ENCODE measurements at places on chromosomes 13 and 19. TPM values are rescaled to one million over a fixed set of nuclear protein-coding genes. Genes with fewer than 3 reads are reported as not detected.

Gene IFNL1
- polyA plus RNA-seq: not detected

Gene ZNF560
- polyA plus RNA-seq: not detected

Gene PLIN4
- 0.20 TPM for polyA plus RNA-seq

Gene FAM124A
- 1.4 TPM for polyA plus RNA-seq

- peak; percentile 46 for DNase-seq
Measured at GRCh38 chr13:20814224-20814910, 40.6 kb upstream of the EEF1AKMT1 start.

- DNase-seq: no peak
Measured at GRCh38 chr19:19224150-19224851, 12.5 kb downstream of the NCAN start.

- no peak for DNase-seq
Measured at GRCh38 chr13:73715114-73715910, 418.9 kb downstream of the KLF12 start.

DNA sequence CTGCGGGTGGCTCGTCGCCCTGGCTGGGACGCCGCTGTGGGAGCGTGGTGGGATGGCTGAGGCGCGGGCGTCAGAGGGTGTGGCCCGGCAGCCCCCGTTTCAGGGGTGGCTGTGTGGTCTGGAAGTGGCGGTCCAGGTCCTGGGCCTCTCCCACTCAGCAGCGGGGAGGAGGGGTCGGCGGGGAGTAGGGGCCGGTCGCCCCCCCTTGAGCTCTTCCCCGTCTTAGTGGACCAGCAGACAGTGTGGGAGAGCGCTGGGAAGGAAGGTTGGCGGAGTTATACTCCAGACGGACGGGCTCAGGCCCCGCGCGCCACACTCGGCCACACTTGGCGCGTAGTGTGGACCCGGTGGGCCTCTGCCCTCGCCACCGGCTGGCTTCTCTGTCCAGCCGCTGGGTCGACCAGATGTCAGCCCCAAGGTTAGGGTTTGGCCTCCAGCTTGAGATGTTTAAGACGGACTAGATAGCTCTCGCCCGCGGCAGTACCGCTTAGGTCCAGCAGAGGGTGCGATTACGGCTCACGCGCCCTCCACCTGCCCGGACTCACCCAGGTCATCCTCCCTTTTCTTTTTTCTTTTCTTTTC, 21.7 kb upstream of the ZNF429 start:
- DNase-seq: peak; percentile 19

DNA sequence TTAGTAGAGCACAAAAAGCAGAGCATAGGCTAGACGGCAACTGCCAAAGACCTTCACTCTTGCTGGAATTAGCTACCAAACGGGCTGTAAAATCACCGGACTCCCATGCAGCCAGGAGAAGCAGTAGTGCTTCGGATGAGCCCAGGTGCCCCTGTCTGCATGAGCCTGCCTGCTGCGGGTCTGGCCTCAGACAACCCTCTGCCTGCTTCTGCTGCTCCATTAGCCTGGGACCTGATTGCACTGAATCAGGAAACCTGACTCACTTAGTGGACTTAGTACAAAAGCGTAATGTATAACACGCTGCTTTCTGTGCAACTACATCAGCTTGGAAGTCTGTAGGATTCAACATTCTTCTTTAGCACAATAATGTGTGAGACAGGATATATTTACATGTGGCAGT, 170.0 kb downstream of the LMO7 start:
- no peak for DNase-seq

- DNase-seq: peak; percentile 55
Measured at GRCh38 chr19:48874303-48875135, 2.3 kb downstream of the PPP1R15A start.

Gene TMPRSS9
- 0.04 TPM for polyA plus RNA-seq

Gene GPC5
- not detected for polyA plus RNA-seq

Gene S1PR4
- 0.17 TPM for polyA plus RNA-seq

GRCh38 chr13:103299079-103299478, 232.9 kb upstream of the SLC10A2 start:
- no peak for DNase-seq

- no peak for DNase-seq
Measured at GRCh38 chr13:50514249-50514648, 329.2 kb downstream of the DLEU7 start.

- DNase-seq: no peak
Measured at GRCh38 chr19:41401483-41401882, 3.9 kb downstream of the BCKDHA start.

Gene VSIG10L
- polyA plus RNA-seq: 6.7 TPM

GRCh38 chr13:43799191-43799590, 12.4 kb upstream of the ENOX1 start:
- DNase-seq: no peak

DNA sequence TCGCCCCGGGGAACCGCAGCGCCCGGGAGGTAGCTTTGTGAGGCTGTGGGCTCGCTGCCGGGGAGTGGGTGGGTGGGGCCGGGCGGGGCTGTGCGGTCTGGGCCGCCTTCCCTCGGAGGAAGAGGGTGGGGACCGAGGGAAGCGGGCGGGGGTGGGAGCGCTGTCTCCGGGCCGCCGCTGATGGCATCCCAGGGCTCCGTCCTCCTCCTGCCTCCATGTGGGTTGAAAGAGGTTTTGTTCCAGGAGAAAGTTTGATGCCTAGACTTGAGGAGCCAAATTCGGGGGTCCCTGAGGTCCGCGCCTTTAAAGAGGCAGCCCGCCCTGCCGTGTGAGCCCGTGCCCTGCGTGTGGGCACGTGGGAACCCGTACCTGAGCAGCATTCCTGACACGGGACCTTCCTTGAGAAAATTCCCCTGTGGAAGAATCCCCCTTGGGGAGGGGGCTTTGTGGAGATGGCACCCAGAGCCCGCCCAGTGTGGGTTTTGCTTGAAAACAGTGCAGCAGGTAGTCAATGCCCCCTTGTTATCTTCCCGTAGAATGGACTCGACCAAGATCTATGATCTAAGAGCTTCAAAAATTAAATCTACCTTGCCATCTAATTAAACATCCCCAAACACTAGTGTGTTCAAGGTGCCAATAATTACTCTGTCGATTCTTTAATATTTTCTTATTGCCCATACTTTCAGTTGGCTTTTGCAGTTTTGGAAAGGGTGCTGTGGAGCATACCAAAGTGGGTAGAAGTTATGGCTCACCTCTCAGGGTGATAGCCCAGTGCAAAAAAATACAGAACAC, 107.8 kb downstream of the RXFP2 start:
- no peak for DNase-seq

DNA sequence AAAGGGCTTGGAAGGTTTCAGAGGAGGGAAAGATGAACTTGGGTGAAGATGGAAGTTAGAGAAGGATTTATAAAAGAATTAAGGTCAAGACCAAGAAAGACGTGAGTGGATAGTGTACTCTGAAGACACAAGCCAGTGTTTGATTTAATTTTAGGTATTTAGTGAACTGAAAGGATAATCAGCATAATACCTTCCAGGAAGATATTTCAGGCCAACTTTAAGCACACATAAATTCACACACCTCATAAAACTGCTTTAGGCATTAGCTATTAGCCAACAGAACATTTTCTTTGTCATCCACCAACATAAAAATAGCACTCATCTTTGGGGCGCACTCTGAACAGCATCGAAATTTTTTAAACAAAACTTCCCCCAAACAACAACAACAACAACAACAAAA, 71.7 kb upstream of the CSNK1A1L start:
- no peak for DNase-seq

- no peak for DNase-seq
Measured at GRCh38 chr13:111252446-111253364, 67.7 kb upstream of the TEX29 start.

Gene UNC13A
- 2.6 TPM for polyA plus RNA-seq

Gene WDR18
- polyA plus RNA-seq: 48.1 TPM

DNA sequence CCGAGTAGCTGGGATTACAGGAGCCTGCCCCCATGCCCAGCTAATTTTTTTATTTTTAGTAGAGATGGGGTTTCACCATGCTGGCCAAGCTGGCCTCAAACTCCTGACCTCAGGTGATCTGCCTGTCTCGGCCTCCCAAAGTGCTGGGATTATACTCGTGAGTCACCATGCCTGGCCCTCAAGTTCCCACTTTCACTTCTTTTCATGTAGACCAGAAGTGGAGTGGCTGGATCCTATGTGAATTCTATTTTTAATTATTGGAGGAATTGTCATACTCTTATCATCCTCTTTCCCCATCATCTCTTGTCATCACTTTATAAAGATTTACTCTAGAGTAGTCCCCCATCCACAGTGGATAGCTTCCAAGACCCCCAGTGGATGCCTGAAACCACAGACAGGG, 12.8 kb upstream of the SIGLEC10 start:
- DNase-seq: no peak

- peak; percentile 15 for DNase-seq
Measured at GRCh38 chr13:23679220-23679619, 109.0 kb downstream of the TNFRSF19 start.

DNA sequence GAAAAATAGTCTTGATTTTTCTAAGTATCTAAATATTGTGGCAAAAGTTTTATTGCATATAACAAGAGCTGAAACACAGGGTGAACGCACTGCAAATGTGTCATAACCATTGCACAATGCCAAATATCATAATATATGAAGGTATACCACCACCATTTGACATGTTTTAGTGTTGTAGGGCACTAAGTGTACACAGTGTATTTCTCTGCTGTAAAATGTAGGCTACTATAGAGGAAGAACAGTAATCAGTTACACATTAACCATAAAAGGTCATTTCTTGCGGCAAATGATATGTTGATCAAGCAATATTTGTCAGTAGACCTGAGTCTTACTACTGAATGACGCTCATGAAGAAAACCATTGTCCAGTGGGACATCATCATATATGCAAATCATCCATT, 18.3 kb upstream of the KLF5 start:
- DNase-seq: peak; percentile 40

Gene IRGC
- not detected for polyA plus RNA-seq

GRCh38 chr13:45863709-45864590, 12.4 kb upstream of the SIAH3 start:
- no peak for DNase-seq

Gene KL
- polyA plus RNA-seq: not detected

DNA sequence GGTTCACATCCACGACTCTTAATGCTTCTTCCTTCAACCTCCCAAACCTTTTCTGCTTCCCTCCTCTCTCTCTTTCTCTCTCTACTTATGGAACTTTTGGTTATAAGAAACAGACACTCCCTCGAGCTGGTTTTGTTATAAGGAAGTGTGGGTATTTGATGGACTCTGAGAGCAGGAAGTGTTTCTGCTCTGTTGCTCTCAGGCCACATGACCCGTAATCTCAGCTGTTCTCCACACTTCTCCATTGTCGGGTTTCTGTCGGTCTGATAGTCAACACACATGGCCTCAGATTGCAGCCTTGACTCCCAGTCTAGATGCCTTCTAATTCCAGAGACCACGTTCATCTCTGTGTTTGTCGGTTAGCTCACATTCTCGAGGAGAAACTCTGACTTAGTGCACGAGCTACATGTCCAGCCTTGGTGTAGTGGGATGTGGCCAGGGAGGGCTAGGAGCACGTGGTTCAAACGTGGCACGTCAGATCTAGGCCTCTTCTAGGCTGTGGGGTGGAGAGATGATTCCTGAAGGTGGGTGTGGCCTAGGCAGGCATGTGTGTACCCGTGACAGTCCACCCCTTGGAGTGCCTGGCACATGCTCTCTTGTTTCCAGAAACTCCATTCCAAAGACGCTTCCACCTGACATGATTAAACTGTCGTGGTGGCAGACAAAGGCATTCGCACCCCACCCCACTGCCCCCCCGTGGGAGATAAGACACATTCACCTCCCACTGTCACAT, 26.3 kb downstream of the CNFN start:
- DNase-seq: peak; percentile 65

DNA sequence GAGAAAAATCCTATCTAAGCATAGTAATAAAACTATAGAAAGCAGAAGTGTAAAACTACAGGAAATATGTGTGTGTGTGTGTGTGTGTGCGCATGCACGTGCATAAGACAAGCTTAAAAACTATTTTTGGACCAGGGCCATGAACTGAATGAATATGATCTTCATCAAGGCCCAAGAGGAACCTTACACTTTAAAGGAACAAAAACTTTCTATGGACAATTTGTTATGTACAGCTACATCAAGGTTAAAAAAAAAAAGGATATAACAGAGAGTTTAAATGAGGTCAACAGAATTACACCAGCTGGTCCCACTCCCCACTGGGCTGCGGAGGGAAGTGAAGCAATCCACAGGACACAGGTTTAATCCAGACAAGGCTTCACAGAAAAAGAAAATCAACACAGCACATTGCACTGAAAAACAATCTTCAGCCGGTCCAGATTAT, 151.1 kb downstream of the LHFPL6 start:
- DNase-seq: no peak

DNA sequence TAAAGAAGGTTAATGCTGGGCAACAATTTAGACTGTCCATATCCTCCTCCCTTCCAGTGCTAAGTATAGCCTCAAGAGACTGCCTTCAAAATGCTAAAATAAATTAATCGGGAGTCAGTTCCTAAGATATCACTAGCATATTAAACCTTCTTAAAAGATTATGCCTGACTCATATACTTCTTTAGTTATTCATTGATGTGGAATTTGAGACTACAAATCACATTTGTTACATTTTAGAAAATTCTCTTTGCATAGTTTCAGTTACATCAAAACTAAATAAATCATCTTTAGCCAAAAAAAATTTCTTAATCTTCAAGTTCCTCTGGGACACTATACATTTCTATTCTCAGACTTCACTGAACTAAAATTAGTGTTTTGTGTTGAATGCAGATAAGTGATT, 769.1 kb downstream of the PCDH9 start:
- DNase-seq: no peak

Gene SYNE4
- 0.44 TPM for polyA plus RNA-seq

GRCh38 chr13:93721483-93721882, 494.9 kb downstream of the GPC6 start:
- no peak for DNase-seq

DNA sequence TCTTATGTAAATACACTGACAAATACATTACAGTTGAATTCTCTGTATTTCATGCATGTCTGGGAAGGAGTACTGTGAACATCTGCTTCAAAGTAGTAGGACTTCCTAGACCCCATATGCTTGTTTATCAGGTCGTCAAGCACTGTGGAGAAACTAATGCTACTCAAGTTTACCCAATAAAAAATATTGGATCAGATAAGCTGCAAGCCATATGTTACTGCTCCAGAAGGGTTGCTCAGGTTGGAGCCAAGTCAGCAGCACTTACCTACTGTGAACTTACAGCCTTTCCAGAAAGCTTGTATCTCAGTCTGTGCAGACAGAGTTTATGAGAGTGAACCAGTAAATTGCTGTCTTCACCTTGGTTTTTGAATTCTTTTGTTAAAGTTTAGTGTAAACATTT, 36.2 kb downstream of the SLAIN1 start:
- no peak for DNase-seq

GRCh38 chr13:102984210-102984609, 82.0 kb downstream of the SLC10A2 start:
- DNase-seq: no peak

- no peak for DNase-seq
Measured at GRCh38 chr13:42279080-42279479, 7.1 kb downstream of the AKAP11 start.

GRCh38 chr13:106385654-106386053, 149.8 kb downstream of the EFNB2 start:
- no peak for DNase-seq

GRCh38 chr13:40269086-40269485, 397.4 kb downstream of the FOXO1 start:
- no peak for DNase-seq

Gene CNN1
- 1.0 TPM for polyA plus RNA-seq

Gene NLRP11
- polyA plus RNA-seq: not detected

GRCh38 chr19:30029721-30030510, 87.9 kb downstream of the URI1 start:
- DNase-seq: no peak

- DNase-seq: no peak
Measured at GRCh38 chr13:60000976-60001375, 162.8 kb downstream of the DIAPH3 start.

- DNase-seq: no peak
Measured at GRCh38 chr13:25803641-25804040, 248.2 kb downstream of the SHISA2 start.

- DNase-seq: no peak
Measured at GRCh38 chr19:32469795-32470194, 64.2 kb downstream of the DPY19L3 start.
